SK-N-SH (cell line): ENCODE measurements at places on chromosomes 16 and 17.

- no peak for DNase-seq
Observed at GRCh38 chr17:7475764-7476422, 3.5 kb downstream of the ZBTB4 start.

- no peak for DNase-seq
Observed at GRCh38 chr16:23893986-23894385, 58.2 kb downstream of the PRKCB start.

- DNase-seq = no peak
Observed at GRCh38 chr16:71569621-71570020, 7.3 kb downstream of the TAT start.

GRCh38 chr17:35068249-35068648, 4.7 kb upstream of the RFFL start:
- no peak for DNase-seq

GRCh38 chr16:55836158-55836611, 3.3 kb upstream of the CES1 start:
- DNase-seq = no peak
